Activated naive CD8-positive, alpha-beta T cell treated with anti-CD3 and anti-CD28 coated beads, Interleukin-2, amount 10 ng/mL, durations not matched to agents 7 days and 5 days (primary cell): ENCODE measurements at places on chromosomes 5 and 9. TPM values are rescaled to one million over a fixed set of nuclear protein-coding genes. Genes with fewer than 3 reads are reported as not detected.

The ITK gene
- total RNA-seq = 324 TPM

The ENTREP1 gene
- not detected for total RNA-seq

The TTC23L gene
- total RNA-seq = not detected

The CCDC187 gene
- not detected for total RNA-seq

The CDX1 gene
- total RNA-seq = not detected

The OTP gene
- not detected for total RNA-seq

The PCDHGA3 gene
- 0.14 TPM for total RNA-seq

The GARIN3 gene
- total RNA-seq = not detected

The LYRM7 gene
- 15.0 TPM for total RNA-seq

The SPINK5 gene
- total RNA-seq = not detected

The NTNG2 gene
- 15.6 TPM for total RNA-seq

The HACD4 gene
- 17.5 TPM for total RNA-seq

GRCh38 chr5:119527351-119527750, 75.1 kb downstream of the HSD17B4 start:
- no peak for DNase-seq
- H3K27me3 ChIP-seq = no peaks in the 10 kb centered on the region
- H3K27ac ChIP-seq = no peak overlapping the region
- H3K36me3 ChIP-seq = peaks cover 10% of the 10 kb centered on the region

GRCh38 chr5:33316773-33317172, 124.0 kb upstream of the TARS1 start:
- H3K4me3 ChIP-seq = no peak overlapping the region
- no peak for DNase-seq
- H3K27ac ChIP-seq = no peak overlapping the region
- H3K36me3 ChIP-seq = no peaks in the 10 kb centered on the region
- H3K4me1 ChIP-seq = no peaks in the 10 kb centered on the region
- H3K27me3 ChIP-seq = no peaks in the 10 kb centered on the region

DNA sequence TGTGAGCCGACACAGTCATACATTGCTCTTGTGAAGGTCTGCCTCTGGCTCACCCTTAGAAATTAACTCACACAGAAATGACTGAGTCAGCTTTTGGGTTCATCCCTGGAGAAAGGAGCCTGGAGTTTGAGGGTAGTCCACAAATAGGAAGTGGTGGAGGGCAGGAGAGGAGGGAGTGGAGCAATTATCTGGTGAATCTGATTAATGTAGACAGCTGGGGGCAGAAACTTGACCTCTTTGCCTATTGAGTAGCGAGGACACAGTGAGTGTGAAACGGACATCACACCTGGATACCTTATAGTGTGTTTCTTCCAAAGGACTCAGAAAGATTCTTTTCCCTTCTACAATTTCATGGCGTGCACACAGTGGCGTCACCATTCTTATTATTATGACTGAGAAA, 48.5 kb upstream of the MSX2 start:
- H3K4me3 ChIP-seq = no peak overlapping the region
- H3K27ac ChIP-seq = no peak overlapping the region
- DNase-seq = no peak
- no peaks in the 10 kb centered on the region for H3K27me3 ChIP-seq
- H3K4me1 ChIP-seq = no peaks in the 10 kb centered on the region

- peak overlapping the region; percentile 96 for H3K27ac ChIP-seq
- peaks cover 48% of the 10 kb centered on the region for H3K4me1 ChIP-seq
- DNase-seq = no peak
- H3K36me3 ChIP-seq = peaks cover 17% of the 10 kb centered on the region
Measured at GRCh38 chr5:148384380-148384737, 601 bp downstream of the FBXO38 start.

DNA sequence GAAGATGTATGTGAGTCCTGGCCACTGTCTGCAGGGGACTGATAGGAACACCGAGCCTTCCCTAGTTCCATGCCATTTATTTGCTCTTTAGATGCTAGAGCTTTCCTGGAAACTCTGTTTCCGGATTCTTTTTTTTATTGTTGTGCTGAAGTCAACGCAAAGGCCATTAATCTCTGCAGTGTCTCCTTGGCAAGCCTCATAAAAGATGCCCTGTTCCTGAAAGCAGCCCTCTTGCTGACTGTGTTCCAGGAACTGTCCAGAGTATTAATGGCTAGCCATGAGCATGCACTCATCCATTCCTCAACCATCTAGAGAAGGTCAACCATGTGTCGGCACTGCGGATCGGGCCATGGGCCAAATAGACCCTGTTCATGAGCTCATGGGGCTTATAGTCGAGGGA, 42.9 kb upstream of the SMAD5 start:
- H3K36me3 ChIP-seq = no peaks in the 10 kb centered on the region
- DNase-seq = no peak
- H3K27me3 ChIP-seq = peaks cover 23% of the 10 kb centered on the region
- no peaks in the 10 kb centered on the region for H3K4me1 ChIP-seq
- no peak overlapping the region for H3K4me3 ChIP-seq
- no peak overlapping the region for H3K27ac ChIP-seq

- no peak overlapping the region for H3K27ac ChIP-seq
- no peaks in the 10 kb centered on the region for H3K36me3 ChIP-seq
- no peak overlapping the region for H3K4me3 ChIP-seq
- H3K27me3 ChIP-seq = peaks cover 10% of the 10 kb centered on the region
- H3K4me1 ChIP-seq = peaks cover 2% of the 10 kb centered on the region
Measured at GRCh38 chr9:121671612-121672155, 20.2 kb downstream of the DAB2IP start.

- no peak for DNase-seq
- peaks cover 28% of the 10 kb centered on the region for H3K36me3 ChIP-seq
- no peaks in the 10 kb centered on the region for H3K4me1 ChIP-seq
- H3K27ac ChIP-seq = no peak overlapping the region
- H3K27me3 ChIP-seq = no peaks in the 10 kb centered on the region
Measured at GRCh38 chr5:32355686-32356085, 42.9 kb upstream of the MTMR12 start.

- DNase-seq = no peak
- peak overlapping the region; percentile 98 for H3K27ac ChIP-seq
- peak overlapping the region; percentile 88 for H3K4me3 ChIP-seq
- peaks cover 5% of the 10 kb centered on the region for H3K36me3 ChIP-seq
- no peaks in the 10 kb centered on the region for H3K27me3 ChIP-seq
Measured at GRCh38 chr5:111227801-111228200, 3.6 kb downstream of the CAMK4 start.

DNA sequence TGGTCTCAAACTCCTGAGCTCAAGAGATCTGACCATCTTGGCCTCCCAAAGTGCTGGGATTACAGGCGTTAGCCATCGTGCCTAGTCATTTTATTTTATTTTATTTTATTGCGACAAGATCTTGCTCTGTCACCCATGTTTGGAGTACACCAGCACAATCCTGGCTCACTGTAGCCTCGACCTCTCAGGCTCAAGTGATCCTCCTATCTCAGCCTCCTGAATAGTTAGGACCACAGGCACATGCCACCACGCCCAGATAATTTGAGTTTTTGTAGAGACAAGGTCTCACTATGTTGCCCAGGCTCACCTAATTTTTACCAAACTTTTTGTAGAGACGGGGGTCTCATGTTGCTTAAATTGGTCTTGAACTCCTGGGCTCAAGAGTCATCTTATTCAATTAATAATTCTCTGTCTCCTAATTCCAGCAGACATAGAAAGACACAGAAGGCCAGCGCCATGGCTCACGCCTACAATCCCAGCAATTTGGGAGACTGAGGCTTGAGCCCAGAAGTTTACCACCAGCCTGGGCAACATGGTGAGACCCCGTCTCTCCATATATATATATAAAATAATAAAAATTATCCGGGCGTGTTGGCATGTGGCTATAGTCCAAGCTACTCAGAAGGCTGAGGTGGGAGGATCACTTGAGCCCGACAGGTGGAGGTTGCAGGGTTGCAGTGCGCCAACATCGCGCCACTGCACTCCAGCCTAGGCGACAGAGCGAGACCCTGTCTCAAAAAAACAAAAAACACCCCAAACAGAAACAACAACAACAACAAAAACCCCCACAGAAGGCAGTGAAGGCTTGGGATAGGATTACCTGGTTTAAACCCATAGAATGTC, 1.0 kb upstream of the UBAP1 start:
- peak overlapping the region; percentile 99 for H3K4me3 ChIP-seq
- no peak for DNase-seq
- H3K36me3 ChIP-seq = peaks cover 6% of the 10 kb centered on the region

DNA sequence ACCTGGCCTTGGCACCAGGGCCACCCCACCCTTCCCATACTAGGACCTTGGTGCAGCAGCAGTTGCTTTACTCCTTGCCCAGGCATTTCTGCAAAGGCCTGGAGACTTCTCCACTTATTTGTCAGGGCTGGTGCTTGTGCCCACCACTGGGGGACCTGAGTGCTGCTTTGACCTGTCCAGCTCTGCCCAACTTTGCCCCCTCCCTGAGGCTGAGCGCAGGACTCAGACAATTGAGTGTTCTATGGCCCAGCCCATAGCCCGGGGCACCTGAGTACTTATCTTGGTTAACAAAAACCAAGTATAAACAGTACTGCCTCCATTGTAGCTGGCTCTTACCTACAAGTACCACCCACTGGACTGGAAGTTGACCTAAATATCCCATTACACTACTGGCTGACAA, 406.1 kb upstream of the CHD1 start:
- H3K27me3 ChIP-seq = no peaks in the 10 kb centered on the region
- no peak for DNase-seq
- H3K27ac ChIP-seq = no peak overlapping the region
- no peak overlapping the region for H3K4me3 ChIP-seq
- H3K4me1 ChIP-seq = no peaks in the 10 kb centered on the region

- no peak overlapping the region for H3K4me3 ChIP-seq
- no peak overlapping the region for H3K27ac ChIP-seq
- no peaks in the 10 kb centered on the region for H3K27me3 ChIP-seq
- H3K4me1 ChIP-seq = peaks cover 3% of the 10 kb centered on the region
- peaks cover 22% of the 10 kb centered on the region for H3K36me3 ChIP-seq
- DNase-seq = no peak
Measured at GRCh38 chr9:127846443-127847177, 7.8 kb downstream of the ENG start.

DNA sequence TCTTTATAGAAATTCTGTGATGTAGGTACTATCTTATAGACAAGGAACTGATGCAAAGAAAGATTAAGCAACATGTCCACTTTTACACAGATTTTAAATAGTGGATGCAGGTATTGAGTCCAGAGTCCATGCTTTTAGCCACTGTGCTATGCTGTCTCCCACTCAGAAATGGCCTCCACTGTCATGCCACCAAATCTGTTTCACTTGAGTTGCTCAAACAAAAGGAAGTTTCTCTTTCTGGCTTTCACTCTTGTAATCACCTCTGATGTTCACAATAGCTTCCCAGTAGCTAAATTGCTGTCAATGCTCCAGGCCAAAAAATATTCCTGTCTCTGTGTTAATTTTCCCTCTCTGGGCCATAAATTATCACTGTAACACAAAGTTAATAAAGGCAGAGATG, 77.0 kb upstream of the RASA1 start:
- DNase-seq = no peak
- H3K27me3 ChIP-seq = no peaks in the 10 kb centered on the region
- no peaks in the 10 kb centered on the region for H3K36me3 ChIP-seq
- H3K4me1 ChIP-seq = peaks cover 24% of the 10 kb centered on the region
- no peak overlapping the region for H3K4me3 ChIP-seq

- H3K27me3 ChIP-seq = peaks cover 9% of the 10 kb centered on the region
- peaks cover 12% of the 10 kb centered on the region for H3K4me1 ChIP-seq
- no peak overlapping the region for H3K27ac ChIP-seq
- no peaks in the 10 kb centered on the region for H3K36me3 ChIP-seq
- DNase-seq = no peak
Measured at GRCh38 chr5:168583742-168584482, 4.7 kb upstream of the PANK3 start.

DNA sequence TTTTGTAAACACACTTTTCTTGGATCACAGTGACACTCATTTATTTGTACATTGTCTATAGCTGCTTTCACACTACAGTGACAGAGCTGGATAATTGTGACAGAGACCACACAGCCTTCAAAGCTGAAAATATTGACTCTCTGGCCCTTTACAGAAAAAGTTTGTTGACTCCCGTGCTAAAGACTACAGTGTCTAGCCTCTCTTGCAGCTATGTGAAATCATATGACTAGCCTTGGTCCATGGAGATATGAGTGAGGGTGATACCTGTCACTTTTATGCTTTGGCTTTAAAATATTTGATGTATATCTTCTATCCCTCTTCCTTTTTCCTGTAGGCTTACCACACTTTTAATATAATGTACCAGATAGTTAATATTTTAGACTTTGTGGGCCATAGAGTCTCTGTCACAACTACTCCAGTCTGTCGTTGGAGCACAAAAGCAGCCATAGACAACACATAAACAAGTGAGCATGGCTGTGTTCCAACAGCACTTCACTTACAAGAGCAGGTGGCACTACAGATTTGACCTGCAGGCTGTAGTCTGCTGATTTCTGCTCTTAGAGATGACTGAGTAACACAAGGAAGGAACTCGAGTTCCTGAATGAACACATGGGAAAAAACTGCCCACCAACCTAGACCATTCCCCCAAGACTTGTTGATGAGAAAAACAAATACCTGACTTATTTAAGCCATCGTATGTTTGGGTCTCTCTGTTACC, 73.5 kb upstream of the ANKRD55 start:
- no peak overlapping the region for H3K27ac ChIP-seq
- no peak overlapping the region for H3K4me3 ChIP-seq
- no peak for DNase-seq
- peaks cover 2% of the 10 kb centered on the region for H3K36me3 ChIP-seq
- H3K27me3 ChIP-seq = peaks cover 5% of the 10 kb centered on the region
- no peaks in the 10 kb centered on the region for H3K4me1 ChIP-seq

DNA sequence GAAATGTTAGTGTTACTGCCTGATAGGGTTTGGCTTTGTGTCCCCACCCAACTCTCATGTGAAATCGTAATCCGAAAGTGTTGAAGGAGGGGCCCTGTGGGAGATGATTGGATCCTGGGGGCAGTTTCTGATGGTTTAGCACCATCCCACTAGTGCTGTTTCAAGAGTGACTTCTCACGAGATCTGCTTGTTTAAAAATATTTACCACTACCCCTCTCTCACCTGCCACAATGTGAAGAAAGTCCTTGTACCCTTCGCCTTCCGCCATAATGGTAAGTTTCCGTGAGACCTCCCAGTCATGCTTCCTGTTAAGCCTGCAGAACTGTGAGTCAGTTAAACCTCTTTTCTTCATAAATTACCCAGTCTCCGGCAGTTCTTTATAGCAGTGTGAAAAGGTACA, 2.6 kb upstream of the RFX3 start:
- peak overlapping the region; percentile 97 for H3K27ac ChIP-seq
- H3K36me3 ChIP-seq = peaks cover 20% of the 10 kb centered on the region
- peak; percentile 35 for DNase-seq
- H3K4me1 ChIP-seq = peaks cover 22% of the 10 kb centered on the region
- H3K27me3 ChIP-seq = no peaks in the 10 kb centered on the region

DNA sequence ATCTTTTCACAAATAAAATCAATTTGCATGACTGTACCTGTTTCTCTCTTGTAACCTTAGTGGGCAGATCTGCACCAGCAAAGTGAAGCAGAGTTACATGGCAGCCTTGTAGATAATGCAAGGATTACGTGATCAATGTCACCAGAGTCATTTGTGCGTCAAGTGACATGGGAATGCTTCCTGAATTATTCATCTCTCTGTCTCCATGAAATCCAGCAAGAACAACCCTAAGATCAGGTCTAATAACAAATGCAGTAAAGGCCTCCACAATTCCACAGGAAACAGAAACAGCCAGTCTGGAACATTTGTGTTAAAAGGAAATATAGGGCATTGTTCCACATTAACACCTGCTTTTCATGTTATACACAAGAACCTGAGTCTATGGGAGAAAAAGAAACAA, 7.8 kb downstream of the GZMA start:
- H3K4me1 ChIP-seq = peaks cover 42% of the 10 kb centered on the region
- H3K27ac ChIP-seq = no peak overlapping the region
- DNase-seq = no peak
